ENCODE measurements at places on chromosomes 12 and 14.

GRCh38 chr14:96710060-96710666 is 87.0 kb upstream of the VRK1 start:
- no peak for DNase-seq

- no peak for DNase-seq
These were observed 12.2 kb downstream of the RPS6KA5 start for GRCh38 chr14:91048265-91048664.

DNA sequence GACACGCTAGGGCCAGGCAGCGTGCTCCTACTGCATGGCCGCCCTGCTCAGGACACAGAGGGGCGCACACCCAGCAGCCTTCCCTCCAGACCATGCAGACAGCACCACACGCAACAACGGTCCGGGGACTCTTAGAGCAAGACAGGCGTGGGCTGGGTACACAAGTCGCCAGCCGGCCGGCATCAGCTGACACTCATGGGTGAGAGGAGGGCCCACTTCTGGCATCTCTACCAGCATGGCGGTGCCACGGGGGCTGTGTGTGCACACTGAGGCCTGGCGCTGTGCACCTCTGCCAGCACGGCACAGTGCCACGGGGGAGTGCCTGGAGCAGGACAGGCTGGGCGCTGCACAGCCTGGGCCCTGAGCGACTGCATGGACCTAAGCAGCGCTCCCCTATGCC is 6.7 kb upstream of the BTBD6 start:
- DNase-seq = no peak

DNA sequence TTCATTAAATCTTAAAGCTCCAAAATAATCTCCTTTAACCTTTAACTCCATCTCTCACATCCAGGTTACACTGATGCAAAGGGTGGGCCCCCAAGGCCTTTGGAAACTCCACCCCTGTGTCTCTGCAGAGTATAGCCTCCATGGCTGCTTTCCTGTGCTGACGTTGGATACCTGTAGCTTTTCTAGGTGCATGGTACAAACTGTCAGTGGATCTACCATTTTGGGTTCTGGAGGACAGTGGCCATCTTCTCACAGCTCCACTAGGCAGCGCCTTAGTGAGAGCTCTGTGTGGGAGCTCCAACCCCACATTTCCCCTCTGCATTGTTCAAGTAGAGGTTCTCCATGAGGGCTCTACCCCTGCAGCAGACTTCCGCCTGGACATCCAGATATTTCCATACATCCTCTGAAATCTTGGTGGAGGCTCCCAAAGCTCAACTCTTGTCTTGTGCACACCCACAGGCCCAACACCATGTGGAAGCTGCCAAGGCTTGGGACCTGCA is 162.2 kb downstream of the RASSF9 start:
- DNase-seq = no peak

- no peak for DNase-seq
These were observed 214.9 kb upstream of the BTG1 start for GRCh38 chr12:92360543-92360942.

DNA sequence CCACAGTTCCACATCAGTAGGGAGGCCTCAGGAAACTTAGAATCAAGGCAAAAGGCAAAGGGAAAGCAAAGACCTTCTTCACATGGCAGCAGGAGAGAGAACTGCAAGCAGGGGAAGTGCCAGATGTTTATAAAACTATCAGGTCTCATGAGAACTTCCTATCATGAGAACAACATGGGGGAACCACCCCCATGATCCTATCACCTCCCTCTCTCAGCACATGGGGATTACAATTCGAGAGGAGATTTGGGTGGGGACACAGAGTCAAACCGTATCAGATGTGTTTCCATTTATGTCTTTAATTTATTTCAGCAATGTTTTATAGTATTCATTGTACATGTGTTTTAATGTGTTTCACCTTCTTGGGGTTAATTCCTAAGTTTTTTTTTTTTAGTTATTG is 25.8 kb downstream of the METAP2 start:
- DNase-seq = no peak

- DNase-seq = no peak
These were observed 5.1 kb upstream of the TNFAIP2 start for GRCh38 chr14:103118018-103118662.

DNA sequence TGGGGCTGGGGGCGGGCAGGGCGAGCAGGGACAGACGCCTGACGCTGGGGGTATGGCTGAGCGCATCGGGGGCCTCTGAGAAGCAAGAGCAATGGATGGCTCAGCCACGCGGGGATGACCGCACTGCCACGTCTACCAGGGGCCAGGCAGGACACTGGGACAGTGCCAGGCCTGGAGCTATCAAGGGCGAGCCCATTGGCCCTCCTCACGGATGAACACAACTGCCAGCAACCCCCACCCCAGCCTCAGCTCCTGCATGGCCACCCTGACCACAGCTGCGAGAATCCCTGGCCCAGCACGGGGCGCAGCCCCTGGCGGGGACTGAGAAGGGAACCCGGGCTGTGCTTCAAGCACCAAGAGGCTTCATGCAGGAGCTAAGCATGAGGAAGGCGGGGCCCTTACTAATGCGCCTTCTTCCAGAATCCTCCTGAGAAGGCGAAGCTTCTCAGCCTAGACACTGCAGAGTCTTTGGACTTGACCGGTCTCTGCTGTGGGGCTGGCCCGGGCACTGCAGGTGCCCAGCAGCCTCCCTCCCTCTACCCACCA is 9.5 kb downstream of the ARL6IP4 start:
- DNase-seq = no peak

- DNase-seq = no peak
These were observed 16.5 kb downstream of the SPTLC2 start for GRCh38 chr14:77599889-77600288.

GRCh38 chr12:48771588-48772112 is 17.2 kb downstream of the ADCY6 start:
- no peak for DNase-seq

DNA sequence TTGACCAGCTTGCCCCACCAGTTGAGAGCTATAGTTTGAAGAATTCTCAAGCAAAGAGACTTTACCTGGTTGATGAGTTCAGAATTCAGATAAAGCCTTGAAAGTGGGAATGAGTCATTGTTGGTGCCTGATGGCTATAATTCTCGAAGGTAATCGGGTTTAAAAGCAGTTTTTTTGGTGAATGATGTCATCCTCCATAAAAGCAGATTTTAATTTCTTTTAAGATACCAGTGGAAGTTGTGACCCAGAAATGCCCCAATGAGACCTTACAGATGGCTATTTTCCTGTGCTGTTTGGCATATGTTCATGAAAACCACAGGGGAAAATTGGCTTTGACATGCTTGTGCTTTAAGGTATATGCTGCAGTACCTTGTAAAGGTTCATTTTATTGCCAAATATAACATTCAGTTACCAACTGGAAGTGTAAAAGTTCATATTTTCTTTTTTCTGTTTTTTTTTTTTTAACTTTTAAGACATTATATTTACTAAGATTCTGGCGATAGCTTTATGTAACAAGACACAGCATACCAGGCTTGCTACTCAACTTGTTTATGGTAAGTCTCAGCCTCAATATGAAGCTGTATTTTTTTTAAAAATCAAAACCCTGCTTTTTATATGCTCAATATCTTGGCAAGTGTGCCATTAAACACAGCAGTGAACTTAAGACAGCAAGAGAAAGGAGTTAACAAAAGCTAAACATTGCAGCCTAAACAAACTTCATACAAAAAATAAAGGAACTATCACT is 119.3 kb downstream of the LMNTD1 start:
- no peak for DNase-seq

GRCh38 chr12:117685110-117685926 is 283.5 kb downstream of the KSR2 start:
- DNase-seq = no peak

- no peak for DNase-seq
These were observed 70.6 kb downstream of the SETD3 start for GRCh38 chr14:99410019-99410418.

DNA sequence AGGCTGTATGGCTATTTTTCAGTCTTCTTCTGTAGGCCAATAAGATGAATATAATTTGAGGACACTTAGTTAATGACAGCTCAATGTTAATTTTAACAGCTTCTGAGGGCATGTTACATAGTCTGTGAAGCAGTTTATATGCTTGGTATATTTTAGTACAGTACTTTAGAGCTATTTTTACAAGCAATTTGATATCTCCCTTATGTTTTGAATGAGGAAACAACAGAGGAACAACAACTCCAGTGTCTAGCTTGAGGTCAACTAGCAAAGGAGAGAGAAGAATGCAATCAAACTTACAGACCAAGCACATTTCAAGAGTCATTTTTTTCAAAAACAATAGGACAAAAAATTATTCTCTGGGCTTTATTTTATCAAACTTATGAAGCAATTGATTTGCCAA is 469.1 kb upstream of the DCN start:
- no peak for DNase-seq

DNA sequence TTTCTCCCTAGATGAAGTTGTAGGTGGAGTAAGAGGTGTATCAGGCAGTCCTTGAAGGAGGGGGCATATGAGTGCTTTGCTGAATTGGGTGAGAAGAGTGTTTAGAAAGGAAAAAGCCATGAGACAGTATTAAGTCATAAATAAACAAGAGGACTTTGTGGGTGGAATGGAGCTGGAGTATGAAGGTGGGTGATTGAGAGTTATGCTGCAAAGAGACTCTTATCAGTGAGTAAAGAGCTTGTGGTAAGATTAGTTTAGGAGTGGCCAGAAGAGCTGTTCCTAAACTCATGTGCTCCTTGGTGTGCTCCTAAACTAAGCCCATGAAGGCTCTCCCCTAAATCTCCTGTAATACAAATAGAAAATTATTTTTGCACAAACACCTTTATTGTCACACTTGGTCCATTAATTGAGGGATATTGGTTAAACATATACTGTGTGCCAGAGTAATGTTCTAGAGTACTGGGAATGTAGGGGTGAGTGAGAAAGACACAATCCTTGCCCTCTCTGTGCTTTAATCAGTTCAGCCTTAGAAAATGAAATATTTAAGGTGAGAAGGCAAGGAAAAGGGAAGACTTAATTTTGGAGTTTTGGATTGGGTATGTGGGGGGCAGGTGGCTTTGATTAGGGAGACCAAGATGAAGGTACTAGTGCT is 9.8 kb downstream of the CHPT1 start:
- DNase-seq = no peak

GRCh38 chr14:61551384-61551783 is 143.9 kb upstream of the HIF1A start:
- DNase-seq = no peak

Measured in T47D (cell line).